ENCODE measurements at places on chromosomes 11 and 22.

DNA sequence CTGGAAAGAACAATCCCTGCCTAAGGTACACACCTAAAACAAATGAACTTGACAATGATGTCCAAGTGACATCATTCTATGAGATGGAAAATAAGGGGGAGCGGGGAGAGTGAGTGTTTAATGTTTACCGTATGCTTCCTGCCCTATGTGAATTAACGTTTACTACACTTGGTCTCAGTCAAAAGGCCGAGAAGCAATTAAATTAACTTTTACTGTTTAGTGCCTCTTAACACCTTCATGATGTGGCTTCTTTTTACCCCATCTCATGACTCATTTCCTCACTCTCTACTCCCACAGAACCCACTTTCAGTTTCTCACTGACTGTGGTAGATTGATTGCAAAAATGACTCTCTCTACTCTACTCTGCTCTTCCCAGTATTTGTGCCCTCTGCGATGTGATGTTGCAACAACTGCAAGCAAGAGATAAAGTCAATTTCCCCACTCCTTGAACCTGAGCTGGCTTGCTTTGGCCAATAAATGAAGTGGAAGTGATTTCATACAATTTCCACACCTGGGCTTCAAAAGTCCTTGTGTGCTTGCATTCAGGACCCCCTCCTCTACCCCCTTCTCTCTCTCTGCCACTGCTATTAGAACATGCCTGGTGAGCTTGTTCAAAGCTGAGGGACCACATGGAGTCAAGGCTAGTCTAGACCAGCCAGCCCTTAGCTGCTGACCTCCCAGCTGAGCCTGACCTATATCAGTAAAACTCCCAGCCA is 11.6 kb upstream of the ALKBH3 start:
- DNase-seq, result no peak

- DNase-seq, result no peak
Observed at GRCh38 chr11:134293119-134294113, 17.2 kb downstream of the GLB1L3 start.

GRCh38 chr22:26527574-26528465 is 15.5 kb upstream of the TFIP11 start:
- no peak for DNase-seq

- DNase-seq, result no peak
Observed at GRCh38 chr11:110432713-110433392, 3.1 kb downstream of the FDX1 start.

- no peak for DNase-seq
Observed at GRCh38 chr11:10114593-10115404, 179.2 kb downstream of the SBF2 start.

DNA sequence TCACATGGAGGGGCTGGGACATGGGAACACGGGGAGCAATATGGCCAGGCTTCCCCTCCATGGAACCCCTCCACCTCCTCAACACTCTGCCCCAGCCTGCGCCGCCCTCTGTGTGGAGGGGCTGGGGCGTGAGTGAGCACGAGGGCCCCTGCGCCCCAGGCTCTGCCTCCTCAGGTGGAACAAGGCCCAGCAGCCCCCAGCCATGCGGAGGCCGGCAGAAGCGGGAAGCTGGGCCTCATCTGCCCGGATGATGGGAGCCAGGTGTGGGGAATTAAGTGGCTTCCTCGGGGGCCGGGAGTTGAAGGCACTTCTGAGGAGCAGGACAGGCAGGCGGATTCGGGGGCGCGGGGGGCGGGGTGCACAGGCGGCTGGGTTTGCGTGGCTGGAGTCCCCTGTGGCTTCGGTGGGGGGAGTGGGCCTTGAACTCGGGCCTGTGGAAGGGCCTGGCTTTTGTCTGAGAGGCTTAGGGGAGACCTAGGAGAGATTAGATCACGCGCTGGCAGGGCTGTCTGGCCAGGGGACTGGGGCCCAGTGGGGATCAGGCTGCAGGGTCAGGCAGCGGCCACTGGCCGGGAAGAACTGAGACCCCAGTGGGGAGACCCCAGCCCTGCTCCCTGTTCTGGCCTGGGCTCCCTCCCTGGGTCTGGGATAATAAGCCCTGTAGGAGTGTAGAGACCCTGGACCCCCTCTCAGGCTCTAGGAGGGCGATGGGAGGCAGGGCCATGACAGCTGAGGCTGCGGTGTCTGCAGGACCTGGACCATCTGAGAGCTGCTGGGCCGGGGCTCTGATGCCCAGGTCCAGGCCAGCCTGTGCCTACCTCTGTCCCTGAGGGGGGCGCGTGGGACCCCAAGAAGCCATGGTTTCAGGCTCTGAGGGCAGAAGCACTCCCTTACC is 13.3 kb downstream of the PRR33 start:
- DNase-seq, result no peak

DNA sequence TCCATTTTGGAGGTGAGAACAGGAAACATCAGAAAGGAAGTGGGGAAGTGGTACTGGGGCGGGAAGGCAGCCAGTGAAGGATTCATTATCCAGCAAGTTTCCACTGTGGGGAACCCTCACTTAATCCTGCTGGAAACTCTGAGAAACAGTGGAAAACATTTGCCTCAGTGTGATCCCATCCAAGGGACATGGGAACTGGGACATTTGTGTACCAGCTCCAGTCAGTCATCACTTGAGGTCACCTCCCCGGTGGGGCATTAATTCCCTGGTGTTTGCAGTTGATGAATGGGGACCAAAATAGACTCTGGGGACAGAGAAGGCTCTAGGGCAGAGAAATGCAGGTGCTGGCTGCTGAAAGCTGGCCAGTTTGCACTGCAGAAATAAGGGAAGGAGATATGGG is 599.9 kb downstream of the BUD13 start:
- no peak for DNase-seq

DNA sequence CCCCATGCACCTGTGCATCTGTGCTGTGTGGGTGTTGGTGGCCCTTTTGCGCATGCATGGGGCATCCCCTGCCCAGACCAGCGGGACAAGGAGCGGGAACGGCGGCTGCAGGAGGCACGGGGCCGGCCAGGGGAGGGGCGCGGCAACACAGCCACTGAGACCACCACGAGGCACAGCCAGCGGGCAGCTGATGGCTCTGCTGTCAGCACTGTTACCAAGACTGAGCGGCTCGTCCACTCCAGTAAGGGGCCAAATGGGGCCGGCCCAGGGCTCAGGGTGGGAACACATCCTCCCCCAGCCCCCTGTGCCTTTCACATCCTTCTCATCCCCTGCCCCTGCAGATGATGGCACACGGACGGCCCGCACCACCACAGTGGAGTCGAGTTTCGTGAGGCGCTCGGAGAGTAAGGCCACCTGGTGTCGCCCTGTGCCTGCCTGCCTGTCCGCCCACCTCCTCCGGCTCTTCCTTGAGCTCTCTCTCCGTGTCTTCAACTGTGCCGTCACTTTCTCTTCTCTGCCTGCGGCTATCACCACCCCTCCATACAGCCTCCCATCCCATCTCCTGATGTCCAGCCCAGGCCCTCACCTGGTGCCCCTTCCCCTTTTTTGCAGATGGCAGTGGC is 10.6 kb downstream of the SELENOM start:
- DNase-seq, result no peak

DNA sequence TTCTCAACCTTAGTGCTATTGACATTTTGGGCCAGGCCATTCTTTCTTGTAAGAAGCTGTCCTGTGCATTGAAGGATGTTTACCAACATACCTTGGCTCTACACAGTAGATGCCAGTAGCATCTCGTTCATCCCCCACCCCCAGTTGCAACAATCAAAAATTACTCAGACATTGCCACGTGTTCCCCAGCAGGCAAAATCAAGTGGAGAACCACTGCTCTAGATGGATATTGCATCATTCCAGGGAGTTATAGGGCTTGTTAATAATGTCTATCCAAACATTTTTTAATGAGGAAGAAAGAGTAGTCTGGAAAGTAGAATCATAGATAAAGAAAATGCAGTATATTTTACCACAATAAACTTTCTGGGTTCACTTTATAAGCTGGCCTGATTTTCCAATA is 64.1 kb downstream of the PRMT3 start:
- DNase-seq, result no peak

GRCh38 chr22:17612057-17612456 is 16.5 kb downstream of the ATP6V1E1 start:
- DNase-seq, result no peak

- DNase-seq, result no peak
Observed at GRCh38 chr11:120226242-120226641, 13.7 kb upstream of the POU2F3 start.

DNA sequence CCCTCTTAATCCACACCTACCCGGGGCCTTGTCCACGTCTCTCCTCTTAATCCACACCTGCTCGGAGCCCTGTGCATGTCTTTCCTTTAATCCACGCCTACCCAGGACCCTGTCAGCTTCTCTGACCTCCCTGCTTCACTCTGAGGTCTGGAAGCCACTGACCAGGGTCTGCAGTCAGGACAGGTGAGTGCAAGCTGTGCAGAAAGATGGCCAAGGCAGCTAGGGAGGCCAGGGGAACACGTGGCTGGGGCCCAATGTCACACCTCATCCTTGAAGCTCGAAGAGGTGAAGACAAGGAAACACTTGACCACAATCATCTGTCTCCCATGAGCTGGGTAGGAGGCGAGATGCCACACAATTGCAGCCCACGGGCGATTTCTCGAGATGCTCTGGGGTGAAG is 1516.9 kb downstream of the BRD1 start:
- DNase-seq, result no peak

DNA sequence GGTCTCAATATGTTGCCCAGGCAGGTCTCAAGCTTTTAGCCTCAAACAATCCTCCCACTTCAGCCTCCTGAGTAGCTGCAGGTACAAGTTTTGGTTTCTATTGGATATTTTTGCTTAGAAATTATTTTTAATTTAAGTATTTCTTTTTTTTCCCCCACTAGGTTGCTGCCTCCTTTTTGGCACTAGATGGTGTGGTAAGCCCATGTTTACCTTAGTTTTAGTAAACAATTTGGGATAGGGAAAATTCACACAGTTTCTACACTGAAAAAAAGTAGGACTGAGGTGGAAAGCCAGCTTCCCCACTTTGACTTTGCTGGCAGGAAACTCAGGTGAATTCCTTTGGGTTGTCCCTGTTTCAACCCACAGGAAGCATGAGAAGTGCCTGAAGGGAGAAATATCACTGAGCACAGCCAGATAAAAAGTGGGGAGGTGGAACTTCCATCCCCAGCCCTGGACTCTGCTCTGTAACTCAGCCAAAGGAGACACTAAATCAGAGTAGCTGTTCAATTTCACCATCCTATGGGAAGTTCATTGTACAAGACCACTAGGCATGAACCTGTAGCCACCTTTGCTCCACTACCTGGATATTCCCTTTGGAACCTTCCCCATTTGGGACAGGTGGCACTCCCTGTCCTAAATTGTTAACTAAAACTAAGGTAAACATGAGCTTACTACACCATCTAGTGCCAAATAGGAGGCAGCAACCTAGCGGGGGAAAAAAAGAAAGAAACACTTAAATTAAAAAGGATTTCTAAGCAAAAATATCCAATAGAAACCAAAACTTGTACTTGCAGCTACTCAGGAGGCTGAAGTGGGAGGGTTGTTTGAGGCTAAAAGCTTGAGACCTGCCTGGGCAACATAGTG is 154.4 kb upstream of the FAT3 start:
- DNase-seq, result no peak

GRCh38 chr11:108886660-108887009 is 221.8 kb downstream of the DDX10 start:
- peak; percentile 41 for DNase-seq

GRCh38 chr11:12094872-12095800 is 15.3 kb upstream of the MICAL2 start:
- no peak for DNase-seq

- no peak for DNase-seq
Observed at GRCh38 chr11:63858628-63859550, 20.0 kb downstream of the MARK2 start.

DNA sequence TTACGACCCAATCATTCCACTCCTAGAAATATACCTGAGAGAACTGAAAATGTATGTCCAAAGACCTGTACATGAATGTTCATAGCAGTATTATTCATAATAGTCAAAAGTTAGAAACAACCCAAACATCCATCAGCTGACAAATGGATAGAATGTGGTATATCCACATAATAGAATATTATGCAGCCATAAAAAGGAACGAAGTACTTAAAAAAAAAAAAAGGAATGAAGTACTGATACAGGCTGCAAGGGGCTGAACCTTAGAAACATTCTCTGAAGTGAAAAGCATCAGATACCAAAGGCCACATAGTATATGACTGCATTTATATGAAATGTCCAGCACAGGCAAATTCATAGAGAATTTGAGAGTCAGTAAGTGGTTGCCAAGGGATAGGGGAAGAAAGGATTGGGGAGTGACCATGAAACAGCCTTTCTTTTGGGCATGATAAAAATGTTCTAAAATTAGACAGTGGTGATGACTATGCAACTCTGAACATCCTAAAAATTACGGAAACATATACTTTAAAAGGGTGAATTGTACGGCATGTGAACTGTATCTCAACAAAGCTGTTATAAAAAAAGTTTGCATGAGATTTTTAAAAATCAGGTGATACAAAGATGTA is 1.8 kb downstream of the TPST2 start:
- DNase-seq, result no peak

- no peak for DNase-seq
Observed at GRCh38 chr11:62390237-62390636, 28.6 kb upstream of the SCGB1A1 start.

DNA sequence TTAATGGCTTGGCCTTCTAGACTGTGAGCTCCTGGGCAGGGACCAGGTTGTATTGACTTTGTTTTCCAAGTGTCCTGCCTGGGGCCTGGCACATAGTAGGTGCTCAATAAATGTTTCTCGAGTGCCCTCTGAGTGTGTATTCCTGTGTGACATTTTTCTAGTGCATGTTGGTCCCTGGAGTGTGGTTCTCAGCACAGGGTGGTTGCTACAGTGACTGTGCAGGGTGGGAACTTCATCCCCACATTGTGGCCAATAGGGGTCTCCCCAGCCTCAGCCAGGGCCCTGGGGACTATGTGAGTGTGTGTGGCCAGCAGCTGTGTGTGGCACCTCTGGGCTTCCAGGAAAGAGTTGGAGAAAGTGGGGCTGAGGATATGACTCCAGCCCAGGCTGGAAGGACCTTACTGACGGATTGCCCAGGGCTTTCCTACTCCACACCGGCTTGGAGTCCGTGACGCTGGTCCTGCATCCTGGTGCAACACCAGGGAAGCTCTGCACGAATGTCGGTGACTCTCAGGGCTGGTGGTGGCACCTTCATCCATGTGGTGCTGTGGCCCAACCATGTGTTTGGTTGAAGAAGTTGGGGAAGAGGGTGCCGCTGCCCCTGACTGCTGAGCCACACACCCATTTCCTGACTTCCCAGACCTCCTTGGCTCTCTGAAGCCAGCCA is 9.0 kb upstream of the MARK2 start:
- peak; percentile 34 for DNase-seq

- DNase-seq, result no peak
Observed at GRCh38 chr11:122634501-122634900, 21.0 kb upstream of the UBASH3B start.

DNA sequence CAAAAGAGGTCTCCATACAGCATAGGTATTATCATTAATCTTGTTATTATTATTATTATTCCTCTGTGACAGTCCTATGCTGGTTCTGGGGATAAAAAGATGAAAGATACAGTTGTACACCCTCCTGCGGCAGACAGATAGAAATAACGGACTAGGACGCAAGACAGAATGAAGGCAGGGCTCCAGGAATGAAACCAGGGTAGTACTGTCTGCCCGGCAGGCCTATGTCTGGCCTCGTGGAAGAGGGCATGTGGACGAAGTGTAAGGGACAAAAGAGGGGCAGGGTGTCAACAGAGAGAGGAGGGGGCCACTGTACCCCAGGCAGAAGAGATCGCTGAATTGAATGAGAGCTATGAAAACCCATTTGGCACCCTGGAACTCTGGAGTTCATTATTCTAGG is 25.2 kb downstream of the DSCAML1 start:
- DNase-seq, result no peak

- no peak for DNase-seq
Observed at GRCh38 chr11:108586600-108586999, 7.0 kb downstream of the EXPH5 start.
